Stomach (tissue), 19 donors: ENCODE measurements at places on chromosomes 12 and 14. TPM values are rescaled to one million over a fixed set of nuclear protein-coding genes. Genes with fewer than 3 reads are reported as not detected.

Gene LRRK2
- 3.0 TPM for polyA plus RNA-seq

Gene CLEC4D
- polyA plus RNA-seq, result 0.19 TPM

Gene CFAP73
- polyA plus RNA-seq, result 0.44 TPM

GRCh38 chr12:59941461-59941860 lies 345.6 kb downstream of the SLC16A7 start:
- H3K27ac ChIP-seq, result no peak overlapping the region
- no peaks in the 10 kb centered on the region for H3K27me3 ChIP-seq
- no peaks in the 10 kb centered on the region for H3K4me1 ChIP-seq

GRCh38 chr14:69357544-69358200 lies 40.4 kb downstream of the ERH start:
- H3K27me3 ChIP-seq, result no peaks in the 10 kb centered on the region
- no peak overlapping the region for H3K4me3 ChIP-seq
- DNase-seq, result no peak

Gene KRT5
- polyA plus RNA-seq, result 2,165 TPM

Gene PCK2
- polyA plus RNA-seq, result 24.0 TPM

GRCh38 chr12:91704446-91704845 lies 441.2 kb downstream of the BTG1 start:
- H3K27me3 ChIP-seq, result no peaks in the 10 kb centered on the region
- no peak for DNase-seq
- no peaks in the 10 kb centered on the region for H3K36me3 ChIP-seq
- no peak overlapping the region for H3K4me3 ChIP-seq

Gene SLC10A1
- polyA plus RNA-seq, result not detected

Gene MGAT4C
- polyA plus RNA-seq, result 0.06 TPM

- DNase-seq, result no peak
- no peak overlapping the region for H3K4me3 ChIP-seq
- H3K27me3 ChIP-seq, result no peaks in the 10 kb centered on the region
- H3K36me3 ChIP-seq, result no peaks in the 10 kb centered on the region
- no peak overlapping the region for H3K27ac ChIP-seq
- H3K4me1 ChIP-seq, result no peaks in the 10 kb centered on the region
These were observed 168.1 kb upstream of the PELI2 start for GRCh38 chr14:55950135-55950534.

GRCh38 chr12:115343601-115344000 lies 659.6 kb upstream of the TBX3 start:
- no peaks in the 10 kb centered on the region for H3K4me1 ChIP-seq
- H3K27me3 ChIP-seq, result no peaks in the 10 kb centered on the region
